ENCODE measurements at places on chromosomes 12 and 14.

GRCh38 chr12:88945051-88945732 is 364.9 kb upstream of the KITLG start:
- DNase-seq: no peak

DNA sequence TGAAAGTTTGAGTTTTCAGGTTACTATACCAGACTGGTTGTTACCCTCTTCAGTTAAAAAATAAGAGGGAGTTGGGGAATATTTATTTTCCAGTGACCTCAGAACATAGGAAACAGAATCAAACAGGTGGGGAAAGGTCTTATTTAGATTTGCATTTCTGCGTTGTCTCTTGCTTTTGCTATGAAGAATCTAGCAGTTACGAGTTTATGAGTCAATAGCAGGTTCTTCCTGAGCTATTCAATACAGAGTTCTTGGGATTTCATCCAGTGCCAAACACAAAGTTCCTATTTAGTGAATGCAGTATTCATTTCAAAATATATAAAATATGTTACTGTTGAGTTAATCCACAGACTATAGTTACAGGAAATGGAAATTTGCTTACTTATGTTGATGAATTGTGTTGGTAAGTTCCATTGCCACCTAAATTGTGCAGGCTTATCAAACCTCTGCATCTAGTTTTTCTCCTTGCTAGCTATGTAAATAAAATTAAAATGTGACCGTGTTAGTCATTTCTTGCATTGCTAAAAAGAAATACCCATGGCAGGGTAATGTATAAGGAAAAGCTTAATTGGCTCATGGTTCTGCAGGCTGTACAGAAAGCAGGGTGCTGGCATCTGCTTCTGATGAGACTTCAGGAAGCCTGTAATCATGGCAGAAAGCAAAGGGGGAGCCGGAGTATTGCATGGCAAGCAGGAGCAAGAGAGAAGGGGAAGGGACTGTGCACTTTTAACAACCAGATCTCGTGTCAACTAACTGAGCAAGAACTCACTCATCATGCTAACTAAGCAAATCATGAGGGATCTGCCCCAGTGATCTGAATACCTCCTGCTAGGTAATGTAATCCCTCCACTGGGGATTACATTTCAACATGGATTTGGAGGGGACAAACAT is 110.2 kb downstream of the KTN1 start:
- no peak for DNase-seq

- DNase-seq: no peak
These were observed 76.1 kb downstream of the CRADD start for GRCh38 chr12:93753285-93753684.

- DNase-seq: no peak
These were observed 68.6 kb downstream of the TAOK3 start for GRCh38 chr12:118304093-118304492.

GRCh38 chr14:105166571-105167302 is 1.8 kb downstream of the JAG2 start:
- DNase-seq: no peak

GRCh38 chr12:20039562-20039961 is 328.8 kb upstream of the PDE3A start:
- no peak for DNase-seq

GRCh38 chr14:68623826-68624225 is 169.0 kb downstream of the ZFP36L1 start:
- no peak for DNase-seq

DNA sequence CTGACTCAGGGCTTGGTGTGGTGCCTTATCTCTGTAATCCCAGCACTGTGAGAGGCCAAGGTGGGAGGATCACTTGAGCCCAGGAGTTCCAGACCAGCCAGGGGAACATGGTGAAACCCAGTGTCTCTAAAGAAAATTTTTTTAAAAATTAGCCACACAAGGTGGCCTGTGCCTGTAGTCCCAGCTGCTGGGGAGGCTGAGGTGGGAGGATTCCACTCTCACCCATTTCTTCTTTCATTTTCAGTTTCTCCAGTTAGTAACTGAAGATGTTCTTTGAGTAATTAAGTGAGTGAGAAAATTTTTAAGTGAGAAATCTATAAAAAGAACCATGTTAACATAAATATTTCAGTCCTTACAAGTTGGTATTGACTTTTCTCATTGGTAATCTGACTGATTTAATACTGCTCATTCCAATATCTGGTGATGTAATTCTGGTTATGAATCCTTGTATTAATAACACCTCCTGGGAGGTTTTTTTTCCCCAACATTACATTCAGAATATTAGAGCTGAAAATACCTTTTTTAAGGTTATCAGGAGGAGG is 6.1 kb downstream of the METTL3 start:
- DNase-seq: no peak
